Pulmonary artery endothelial cell (primary cell): ENCODE measurements at places on chromosomes 5 and 9. TPM values are rescaled to one million over a fixed set of nuclear protein-coding genes. Genes with fewer than 3 reads are reported as not detected.

FASTKD3 gene
- total RNA-seq, result 12.7 and 13.3 TPM in 2 replicates

RBM22 gene
- total RNA-seq, result 18.9 and 26.3 TPM in 2 replicates

ELOVL7 gene
- total RNA-seq, result under 0.01 TPM in 1 of 2 replicates, not detected in the other

FBP1 gene
- 0.95 and 1.5 TPM in 2 replicates for total RNA-seq

CCDC192 gene
- total RNA-seq, result not detected in 2 replicates

PAPPA gene
- under 0.01 and 0.07 TPM in 2 replicates for total RNA-seq

TMEM252 gene
- total RNA-seq, result not detected in 2 replicates

SLC1A3 gene
- 0.07 TPM in 1 of 2 replicates, not detected in the other for total RNA-seq

GPRIN1 gene
- 6.0 and 7.5 TPM in 2 replicates for total RNA-seq

MGAT4B gene
- 138 and 185 TPM in 2 replicates for total RNA-seq
